Cortex of kidney (tissue), 1 donor: ENCODE measurements at places on chromosomes 16 and 17.

GRCh38 chr16:368388-369158 is 1.8 kb downstream of the MRPL28 start:
- DNase-seq, result no peak

DNA sequence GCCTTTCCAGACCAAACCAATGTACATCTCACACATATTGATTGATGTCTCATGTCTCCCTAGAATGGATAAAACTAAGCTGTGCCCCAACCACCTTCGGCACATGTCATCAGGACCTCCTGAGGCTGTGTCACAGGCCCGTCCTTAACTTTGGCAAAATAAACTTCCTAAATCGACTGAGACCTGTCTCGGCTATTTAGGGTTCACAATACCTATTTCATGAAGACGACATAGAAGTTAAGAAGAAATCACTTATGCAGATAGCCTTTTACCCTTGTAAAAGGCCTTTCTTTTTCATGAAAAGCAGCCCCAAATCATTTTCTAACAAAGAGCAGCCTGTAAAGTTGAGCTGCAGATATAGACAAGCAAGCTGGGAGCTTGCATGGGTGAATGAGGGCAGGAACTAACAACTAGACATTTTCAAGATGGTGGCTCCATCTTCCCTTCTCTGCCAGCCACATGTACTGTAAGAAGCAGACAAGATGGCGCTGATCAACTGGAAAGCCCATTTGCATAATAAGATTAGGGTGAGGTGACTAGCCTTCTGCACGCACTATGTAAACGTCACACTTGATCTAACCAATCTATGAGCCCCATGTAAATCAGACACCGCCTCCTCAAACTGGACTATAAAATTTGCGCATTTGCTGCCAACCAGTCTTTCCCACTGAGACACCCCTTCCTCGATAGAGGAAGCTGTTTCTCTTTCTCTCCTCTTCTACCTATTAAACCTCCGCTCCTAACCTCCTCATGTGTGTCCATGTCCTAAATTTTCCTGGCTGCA is 4.7 kb upstream of the KDM8 start:
- no peak for DNase-seq

DNA sequence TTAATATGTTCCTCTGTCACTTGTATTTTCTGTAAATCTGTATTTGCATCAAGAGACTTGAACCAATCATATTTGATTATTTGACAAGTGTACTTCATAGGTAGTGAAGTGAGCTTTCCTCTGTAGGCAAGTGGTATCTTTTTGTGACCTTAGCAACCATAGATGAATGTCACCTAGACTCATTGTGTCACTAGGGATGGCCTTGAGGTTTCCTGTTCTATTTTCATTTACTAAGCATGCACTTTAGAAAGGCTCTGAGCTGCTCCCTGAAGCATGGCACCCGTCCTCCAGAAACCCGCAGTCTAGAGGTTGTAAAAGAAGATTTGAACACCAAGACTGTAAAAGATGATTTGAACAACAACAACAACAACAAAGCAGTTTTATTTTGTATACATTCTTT is 151.7 kb downstream of the PRKCB start:
- no peak for DNase-seq

DNA sequence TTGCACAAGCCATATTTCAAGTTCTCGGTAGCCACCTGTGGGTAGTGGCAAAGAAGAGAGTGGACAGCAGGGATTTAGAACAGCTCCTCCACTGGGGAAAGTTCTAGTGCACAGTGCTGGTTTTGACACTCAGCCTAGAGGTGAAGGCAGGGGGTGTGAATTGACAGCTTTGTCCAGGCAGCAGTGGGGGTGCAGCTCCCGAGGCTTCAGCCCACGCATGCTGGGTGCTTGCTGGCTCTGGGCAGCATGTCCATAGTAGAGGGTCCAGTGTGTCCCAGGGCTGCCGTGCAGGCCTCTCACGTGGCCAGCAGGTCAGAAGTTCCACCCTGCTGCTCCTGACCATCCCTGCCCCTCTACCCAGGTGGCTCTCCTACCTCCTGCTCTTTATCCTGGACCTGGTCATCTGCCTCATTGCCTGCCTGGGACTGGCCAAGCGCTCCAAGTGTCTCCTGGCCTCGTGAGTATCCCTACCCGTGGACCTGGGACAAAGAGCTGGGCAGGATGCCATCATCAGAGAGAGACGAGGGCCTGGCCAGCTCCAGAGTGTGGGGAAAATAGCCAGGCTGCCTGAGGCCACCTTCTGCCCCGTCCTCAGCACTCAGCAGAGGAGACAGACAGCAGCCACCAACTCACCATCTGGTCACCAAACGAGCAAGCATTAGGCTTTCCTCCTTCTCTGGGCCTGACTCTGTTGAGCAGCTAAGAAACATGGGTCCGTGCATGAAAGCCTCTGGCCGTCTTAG is 29.8 kb downstream of the TTYH2 start:
- DNase-seq, result no peak

DNA sequence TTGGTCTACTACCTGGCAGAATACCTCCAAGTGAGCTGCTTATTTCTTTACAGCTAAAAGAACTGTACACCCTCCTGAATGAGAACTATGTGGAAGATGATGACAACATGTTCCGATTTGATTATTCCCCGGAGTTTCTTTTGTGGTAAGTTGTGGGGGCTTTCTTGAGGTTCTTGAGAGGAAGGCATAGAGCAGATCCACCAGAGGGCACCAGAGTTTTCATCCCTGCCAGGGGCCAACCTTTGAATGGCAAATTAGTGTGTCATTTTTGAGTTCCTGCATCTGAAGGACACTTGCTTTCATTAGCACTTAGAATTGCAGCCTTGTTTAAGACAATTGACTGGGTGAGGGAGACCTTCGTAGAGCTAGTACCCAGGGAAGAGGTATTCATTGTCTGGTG is 35.0 kb downstream of the NMT1 start:
- DNase-seq, result no peak

- DNase-seq, result no peak
These were observed 115.2 kb downstream of the RBFOX3 start for GRCh38 chr17:79495665-79496064.

GRCh38 chr17:66542129-66542966 is 239.9 kb downstream of the PRKCA start:
- DNase-seq, result no peak

DNA sequence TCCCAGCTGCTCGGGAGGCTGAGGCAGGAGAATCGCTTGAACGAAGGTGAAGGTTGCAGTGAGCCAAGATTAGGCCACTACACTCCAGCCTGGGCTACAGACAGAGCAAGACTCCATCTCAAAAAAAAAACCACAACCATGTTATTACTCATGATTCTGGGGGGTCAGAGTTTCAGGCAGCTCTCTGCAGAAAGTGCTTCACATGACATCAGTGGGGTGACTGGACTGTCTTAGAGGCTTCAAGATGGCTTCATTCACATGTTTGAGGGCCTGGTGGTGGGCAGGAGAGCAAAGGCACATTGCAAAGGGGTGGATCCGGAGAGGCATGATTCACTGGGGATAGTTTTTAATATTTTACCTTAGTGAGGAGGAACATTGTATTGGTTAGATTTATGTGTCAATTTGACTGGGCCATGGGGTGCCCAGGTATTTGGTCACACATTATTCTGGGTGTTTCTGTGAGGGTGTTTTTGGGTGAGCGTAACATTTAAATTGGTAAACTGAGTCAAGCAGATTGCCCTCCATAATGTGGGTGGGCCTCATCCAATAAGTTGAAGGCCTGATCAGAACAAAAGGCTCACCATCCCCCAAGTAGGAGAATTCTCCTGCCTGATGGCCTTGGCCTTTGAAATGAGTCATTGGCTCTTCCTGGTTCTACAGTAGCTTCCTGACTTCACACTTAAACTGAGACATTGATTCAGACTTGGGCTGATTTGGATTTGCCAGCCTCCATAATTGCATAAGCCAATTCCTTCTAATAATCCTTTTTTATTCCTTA is 109.8 kb downstream of the GOSR1 start:
- no peak for DNase-seq

- DNase-seq, result no peak
These were observed 36.3 kb downstream of the OR1D5 start for GRCh38 chr17:3026856-3027751.

DNA sequence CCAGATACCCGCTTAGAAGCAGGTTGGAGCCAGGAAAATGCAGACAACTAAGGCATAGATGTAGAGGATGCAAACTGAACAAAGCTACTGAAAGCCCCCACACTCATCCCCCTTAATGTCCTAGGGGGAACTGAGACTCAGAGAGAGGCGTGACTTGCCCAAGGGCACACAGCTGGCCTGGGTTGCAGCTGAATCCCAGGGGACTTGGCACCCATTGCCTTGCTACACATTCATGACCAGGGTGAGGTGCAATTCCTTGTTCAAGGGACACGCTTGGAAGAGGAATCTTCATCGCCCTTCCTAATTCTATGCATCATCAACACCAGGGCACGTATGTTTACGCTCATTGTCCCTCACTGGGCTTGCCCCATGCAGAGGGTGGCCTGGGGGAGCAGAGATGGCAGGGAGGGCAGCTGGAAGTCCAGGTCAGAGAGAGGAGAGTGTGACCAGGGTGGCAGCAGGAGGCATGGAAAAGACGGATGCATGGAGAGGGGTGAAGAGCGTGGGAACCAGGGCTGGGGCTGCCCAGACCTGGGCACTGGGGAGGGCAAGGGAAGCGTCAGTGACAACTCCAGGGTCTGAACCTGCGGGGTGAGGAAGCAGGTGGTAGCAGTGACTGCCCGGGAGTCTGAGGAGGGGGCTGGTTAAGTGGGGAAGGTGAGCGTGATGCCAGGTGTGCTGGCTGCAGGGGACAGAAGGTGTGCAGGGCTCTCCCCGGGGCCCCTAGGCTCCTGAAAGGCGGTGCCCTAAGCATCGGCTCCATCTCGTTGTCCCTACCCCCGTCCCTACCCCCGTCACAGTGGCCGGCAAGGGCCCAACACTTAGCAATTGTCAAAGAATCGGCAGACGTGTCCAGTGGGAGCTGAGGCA is 267.1 kb upstream of the TNRC6C start:
- no peak for DNase-seq

DNA sequence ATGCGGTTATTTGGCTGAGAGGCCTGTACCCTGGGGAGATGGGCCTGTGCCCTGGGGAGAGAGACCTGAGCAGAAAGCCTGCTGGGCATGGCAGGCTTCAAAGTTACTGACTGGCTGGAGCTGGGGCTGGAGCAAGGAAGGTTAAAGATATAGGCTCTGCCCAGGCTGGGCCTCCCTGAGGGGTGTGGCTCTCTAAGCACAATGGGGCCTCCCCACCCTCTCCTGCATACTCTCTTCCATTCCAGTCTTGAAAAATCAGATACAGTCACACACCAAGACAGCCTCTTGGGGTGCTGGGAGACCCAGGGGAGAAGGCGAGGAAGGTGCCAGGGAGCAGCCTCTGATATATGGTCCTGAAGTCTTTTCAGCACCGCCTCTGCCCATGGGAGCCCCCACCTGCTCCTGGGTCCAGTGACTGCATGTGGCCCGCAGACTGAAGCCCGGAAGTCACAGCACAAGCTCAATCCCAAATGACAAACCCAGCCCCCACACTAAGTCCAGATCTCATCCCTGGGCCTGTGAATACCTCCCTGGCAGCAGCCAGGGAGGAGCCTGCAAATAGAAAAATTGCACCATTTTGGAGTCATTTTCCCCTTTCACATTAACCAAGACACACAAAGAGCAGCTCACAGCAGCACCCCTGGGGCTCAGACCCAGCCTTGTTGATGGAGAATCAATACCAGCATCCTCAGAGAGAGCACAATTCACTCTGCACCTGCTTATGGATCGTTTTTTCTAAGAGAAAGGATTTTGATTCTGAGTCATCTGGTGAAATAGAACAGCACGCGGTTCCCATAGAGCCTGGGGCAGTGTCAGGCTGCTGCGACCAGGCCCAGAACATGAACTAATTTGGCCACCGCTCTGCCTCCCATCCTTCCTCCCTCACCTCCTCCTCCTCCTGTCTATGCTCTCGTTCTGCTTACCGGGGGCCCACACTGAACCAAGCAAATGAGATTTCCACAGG is 25.6 kb upstream of the CACNG1 start:
- DNase-seq, result no peak
